Skeletal muscle cell (primary cell): ENCODE measurements at places on chromosomes 16 and 17.

- DNase-seq = no peak
These were observed 98.4 kb upstream of the DNAH9 start for GRCh38 chr17:11499881-11500280.

DNA sequence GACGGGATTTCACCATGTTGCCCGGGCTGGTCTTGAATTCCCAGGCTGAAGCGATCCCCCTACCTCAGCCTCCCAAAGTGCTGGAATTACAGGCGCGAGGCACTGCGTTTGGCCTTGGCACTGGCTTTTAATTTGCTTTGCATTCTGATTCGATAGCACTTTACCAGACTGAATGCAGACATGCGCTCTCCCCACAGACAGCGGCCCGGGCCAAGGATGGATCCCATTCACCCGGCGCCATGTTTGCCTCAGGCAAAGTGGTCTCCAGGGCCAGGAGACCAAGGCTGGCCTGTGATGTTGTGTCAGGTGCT is 41.7 kb downstream of the DHRS7B start:
- DNase-seq = no peak

DNA sequence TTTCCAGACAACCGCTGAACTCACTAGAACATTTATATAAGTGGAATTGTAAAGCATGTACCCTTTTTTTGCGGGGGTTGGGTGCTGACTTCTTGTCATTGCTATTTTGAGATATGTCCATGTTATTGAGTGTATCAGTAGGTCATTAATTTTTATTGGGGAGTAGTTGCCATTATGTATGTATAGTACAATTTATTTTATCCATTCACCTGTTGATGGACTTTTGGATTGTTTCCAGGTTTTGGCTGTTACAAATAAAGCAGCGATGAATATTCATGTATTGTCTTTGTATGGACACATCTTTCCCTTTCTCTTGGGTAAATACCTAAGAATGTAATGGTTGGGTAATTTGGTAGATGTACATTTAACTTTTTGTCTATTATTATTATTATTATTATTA is 12.7 kb downstream of the NFATC3 start:
- no peak for DNase-seq

DNA sequence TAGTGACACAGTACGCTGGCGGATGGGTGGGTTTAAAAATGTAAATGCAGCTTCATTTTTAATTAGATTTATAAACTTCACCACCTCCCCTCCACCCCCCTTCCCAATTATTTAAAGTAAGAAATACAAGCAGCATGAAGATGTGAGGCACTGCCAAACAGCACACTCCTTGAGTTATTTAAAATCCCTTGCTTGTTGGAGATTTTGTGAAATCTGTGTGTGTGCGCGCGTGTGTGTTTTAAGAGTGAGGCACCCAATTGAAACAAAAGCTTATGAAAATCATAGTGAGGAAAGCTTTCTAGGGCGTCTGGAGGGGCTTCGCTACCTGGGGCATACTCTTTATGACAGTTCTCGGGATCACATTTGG is 219.6 kb upstream of the IRX3 start:
- no peak for DNase-seq

GRCh38 chr17:46011711-46012505 is 12.9 kb downstream of the STH start:
- no peak for DNase-seq

- no peak for DNase-seq
These were observed 9.9 kb upstream of the WFIKKN1 start for GRCh38 chr16:620700-621525.

- no peak for DNase-seq
These were observed 16.4 kb downstream of the RIPOR1 start for GRCh38 chr16:67544844-67545664.

DNA sequence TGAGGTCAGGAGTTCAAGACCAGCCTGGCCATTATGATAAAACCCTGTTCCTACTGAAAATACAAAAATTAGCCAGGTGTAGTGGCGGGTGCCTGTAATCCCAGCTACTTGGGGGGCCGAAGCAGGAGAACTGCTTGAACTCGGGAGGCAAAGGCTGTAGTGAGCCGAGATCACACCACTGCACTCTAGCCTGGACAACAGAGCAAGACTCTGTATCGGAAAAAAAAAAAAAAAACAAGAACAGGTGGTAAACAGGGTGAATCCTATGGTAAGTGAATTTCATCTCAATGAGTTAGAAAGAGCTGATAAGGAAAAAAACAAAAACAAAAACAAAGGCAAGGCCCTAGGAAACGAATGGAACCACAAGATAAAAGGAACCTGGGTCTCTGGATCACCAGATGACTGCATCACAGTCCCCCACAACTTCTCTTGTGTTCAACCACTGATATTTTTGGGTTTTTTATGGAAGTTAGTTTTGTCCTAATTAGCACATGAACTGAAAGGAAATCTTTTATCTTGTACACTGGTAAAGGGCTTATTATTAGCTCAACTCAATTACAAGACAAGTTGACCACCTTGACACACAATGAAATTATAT is 21.0 kb downstream of the GLG1 start:
- DNase-seq = no peak

GRCh38 chr17:20114466-20114865 is 105.3 kb downstream of the SPECC1 start:
- peak; percentile 44 for DNase-seq

- no peak for DNase-seq
These were observed 714.3 kb downstream of the WWOX start for GRCh38 chr16:78813661-78814311.

DNA sequence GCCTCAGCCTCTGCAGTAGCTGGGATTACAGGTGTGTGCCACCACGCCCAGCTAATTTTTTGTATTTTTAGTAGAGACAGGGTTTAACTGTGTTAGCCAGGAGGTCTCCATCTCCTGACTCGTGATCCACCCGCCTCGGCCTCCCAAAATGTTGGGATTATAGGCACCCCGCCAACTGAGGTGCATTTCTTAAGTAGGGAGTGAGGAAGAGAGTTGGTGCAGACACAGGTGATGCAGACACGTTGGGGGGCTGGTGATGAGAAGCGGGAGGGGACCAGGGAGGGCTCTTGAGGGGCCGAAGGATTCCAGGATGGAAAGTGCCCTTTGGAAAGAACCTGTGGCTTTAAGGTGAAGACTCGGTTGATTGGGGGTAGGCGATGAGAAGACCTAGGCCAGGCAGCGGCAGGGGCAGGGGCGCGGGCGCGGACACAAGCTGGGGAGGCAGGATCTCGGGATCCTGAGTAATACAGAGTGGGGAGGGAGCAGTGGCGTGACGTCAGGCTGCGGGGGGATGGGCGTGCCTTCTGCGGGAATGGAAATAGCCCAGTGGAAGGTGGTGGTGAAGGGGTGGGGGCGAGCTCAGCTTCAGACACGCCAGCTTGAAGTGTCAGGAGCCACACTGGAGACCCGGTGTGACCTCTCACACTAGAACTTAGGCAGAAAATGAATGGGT is 2.5 kb upstream of the ATP6V0C start:
- DNase-seq = no peak

DNA sequence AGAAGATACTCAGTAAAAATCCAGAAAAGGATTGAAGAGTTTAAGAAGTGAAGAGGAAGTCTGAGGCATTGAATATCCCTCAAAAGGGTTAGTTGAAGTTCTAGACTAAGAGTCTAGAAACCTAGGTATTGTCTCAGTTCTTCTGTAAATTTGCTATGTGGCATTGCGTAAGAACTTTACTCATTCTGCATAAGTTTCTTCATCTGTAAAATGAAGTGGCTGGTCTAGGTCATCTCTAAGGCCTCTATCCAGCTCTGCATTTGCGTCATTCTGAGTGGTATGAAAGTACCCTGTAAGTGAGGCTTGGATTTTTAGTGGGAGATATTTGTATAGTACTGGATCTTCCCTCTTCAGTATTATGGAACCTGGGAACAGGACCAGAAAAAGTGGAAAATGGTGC is 130.2 kb downstream of the MYO1D start:
- peak; percentile 53 for DNase-seq

DNA sequence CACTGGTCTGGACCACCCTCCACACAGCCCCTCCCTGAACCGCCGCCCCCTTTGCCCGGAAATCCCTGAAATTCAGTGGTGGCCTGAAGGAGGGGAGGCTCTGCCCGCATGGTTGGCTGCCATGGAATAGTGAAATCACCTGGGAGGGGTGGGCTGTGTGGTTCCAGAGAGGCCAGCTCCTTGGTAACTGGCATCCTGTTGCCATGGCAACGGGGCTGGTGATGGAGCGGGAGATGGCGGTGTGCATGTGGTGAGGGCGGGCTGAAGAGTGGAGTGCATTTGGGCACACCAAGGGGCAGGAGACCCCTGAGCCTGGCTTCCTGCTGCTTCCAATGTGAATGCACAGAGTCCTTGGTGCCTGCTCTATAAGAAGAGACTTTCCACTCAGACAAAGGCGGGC is 2.4 kb downstream of the EFNB3 start:
- DNase-seq = no peak

DNA sequence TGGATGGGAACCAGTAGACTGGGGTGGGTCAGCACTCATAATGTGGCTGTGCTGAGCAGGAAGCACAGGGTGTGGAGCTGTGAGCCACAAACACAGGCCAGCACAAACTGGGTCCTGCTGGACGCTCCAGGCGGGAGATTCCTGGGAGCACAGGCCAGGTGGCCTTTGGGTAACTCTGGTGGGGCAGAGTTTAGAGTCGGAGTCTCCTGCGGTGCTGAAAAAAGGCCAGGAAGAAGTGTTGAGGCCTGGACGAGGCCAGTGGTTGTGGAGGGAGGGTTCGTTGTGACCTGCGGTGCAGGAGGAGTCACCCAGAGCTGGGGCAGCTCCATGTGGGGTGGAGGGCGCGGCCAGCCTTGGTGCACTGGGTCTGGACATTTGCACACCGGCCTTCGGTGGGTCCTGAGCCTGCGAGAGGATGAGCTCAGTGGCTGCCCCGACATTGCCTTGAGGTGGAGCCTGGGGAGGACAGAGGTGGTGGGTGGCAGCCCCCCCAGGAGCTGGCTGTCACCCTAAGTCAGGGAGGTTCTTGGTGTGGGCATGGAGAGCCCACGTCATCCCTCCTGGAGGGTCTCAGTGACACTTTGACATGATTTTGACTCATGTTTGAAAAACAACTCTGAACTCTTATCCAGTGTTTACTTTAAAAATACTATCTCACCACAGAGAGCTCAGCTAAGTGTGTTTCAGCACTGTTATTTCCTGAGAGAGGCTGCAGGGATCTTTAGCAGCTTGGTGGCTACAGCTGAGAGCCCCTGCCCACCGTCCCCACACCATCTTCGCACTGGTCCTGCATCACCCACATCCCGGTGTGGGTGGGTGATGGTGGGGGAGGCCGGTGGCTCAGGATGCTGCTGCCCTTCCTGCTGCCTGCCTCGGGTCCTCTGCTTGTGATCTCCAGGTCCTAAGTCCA is 98.7 kb downstream of the NPIPB11 start:
- DNase-seq = no peak

DNA sequence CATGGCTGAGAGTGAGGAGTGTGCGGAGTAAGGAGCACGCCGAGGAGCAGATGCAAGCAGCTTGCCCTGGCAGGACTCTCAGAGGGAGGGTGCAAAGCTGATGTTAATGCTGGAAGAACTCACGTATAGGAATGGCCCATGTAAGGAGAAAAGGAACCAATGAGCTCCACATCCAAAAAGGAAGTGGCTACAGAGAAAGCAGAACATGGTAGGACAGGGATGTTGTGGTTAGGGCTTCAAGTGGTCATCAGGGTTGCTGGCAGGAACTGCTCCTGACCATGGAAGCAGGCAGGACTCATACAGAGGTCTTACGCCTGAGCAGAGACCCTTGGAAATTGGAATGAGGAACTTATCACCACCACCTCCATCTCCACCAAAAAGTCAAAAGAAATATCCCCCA is 5.2 kb downstream of the MYO1D start:
- DNase-seq = no peak

- no peak for DNase-seq
These were observed 183.6 kb downstream of the MAP2K6 start for GRCh38 chr17:69597898-69598692.

GRCh38 chr16:48614759-48615158 is 4.8 kb upstream of the N4BP1 start:
- DNase-seq = no peak

- DNase-seq = no peak
These were observed 206.1 kb downstream of the ABCC12 start for GRCh38 chr16:47949714-47950113.

GRCh38 chr16:61926766-61927165 is 109.5 kb downstream of the CDH8 start:
- DNase-seq = no peak

DNA sequence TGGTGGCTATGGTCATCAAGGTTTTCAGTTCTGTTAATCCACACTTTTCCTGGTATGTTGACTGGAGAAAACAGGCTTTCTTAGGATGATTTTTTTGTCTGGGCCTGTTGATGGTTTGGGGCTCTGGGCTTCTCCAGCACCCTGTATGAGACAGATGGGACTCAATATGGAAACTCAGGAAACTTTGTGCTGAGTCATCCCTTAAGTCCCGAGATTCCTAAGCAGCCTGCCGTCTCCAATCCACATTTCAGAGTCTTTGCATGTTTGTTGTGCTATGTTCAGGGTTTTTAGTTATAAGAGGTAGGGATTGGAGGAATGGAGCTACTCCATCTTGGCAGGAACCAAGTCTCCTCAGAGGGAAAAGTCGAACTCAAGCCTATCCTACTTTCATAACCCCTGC is 253.3 kb upstream of the FOXF1 start:
- DNase-seq = no peak

DNA sequence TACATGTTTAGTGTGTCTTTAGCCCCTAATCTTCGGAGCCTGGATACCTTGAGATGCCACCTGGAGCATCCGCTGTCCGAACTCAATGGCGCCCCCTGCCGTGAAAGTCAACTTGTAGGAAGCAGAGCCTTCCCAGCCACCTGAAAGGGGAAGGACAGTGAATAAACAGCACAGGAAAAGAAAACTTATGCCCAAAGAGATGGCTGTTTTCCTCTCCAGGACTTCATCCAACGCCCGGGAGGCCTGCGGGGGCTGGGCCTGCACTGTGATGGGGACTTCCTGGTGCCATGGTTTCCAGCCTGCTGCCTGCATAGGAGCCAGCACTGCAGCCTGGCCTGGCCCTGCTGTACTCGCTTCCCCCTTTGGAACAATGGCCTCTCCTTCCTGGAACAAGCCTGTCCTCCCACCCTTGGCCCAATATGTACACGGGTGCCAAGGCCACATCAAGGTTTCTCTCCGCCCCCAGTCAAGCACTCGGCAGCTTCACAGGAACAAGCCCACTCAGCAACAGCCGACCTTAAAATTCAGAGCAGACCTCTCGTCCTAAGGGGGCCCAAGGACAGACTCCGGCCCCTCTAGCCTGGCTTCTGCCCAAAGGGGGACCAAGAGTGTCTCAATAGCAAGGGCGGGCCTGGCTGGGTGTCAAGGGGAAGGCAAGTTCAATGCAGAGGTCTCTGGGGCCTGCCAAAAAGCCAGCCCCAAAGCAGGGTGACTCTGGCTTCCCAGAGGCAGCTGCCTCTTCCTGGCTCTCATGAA is 4.5 kb upstream of the UNC13D start:
- no peak for DNase-seq

GRCh38 chr16:7013990-7014389 is 318.7 kb upstream of the RBFOX1 start:
- DNase-seq = no peak
